ENCODE measurements at places on chromosomes 16 and 17.

GRCh38 chr17:46117850-46118696 is 75.2 kb downstream of the KANSL1 start:
- no peak for DNase-seq

DNA sequence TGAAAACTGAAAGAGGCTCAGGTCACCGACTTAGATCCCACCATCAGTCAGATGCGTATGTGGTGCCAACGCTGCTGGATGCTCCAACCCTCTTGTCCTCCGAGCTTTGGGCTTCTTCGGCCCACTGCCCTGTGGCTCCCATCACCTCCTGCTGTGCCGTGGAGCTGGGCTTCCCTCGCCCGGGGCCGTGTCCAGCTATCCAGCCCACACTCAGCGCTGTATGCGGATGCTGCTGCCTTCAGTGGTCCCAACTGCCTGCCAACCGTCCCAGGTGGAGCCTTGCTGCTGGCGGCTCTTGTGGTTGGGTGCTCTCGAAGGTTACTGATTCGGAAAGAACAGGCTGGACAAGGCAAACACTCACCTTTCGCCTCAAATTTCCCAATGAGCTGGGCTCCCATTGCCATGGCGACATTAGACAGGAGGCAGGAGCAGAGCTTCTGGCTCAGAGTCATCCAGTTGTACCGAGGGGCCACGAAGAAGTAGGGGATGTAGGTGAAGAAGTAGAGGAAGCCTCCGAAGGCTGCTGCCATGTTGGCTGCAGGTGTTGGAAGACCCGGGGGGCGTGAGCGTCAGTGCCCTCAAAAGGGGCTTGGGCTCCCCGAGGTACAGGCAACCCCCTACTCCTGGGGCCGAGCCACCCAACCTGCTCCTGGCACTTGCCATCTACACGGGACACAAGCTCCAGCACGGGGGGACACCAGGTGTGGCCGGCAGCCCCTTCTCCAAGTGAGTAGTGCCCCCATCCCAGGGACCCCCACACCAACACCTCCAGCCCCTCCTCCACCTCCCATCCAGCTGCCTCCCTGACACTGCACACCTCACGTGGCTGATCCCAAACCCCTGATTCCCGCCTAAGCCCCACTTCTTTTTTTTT is 32.2 kb downstream of the ABCA3 start:
- DNase-seq: no peak

DNA sequence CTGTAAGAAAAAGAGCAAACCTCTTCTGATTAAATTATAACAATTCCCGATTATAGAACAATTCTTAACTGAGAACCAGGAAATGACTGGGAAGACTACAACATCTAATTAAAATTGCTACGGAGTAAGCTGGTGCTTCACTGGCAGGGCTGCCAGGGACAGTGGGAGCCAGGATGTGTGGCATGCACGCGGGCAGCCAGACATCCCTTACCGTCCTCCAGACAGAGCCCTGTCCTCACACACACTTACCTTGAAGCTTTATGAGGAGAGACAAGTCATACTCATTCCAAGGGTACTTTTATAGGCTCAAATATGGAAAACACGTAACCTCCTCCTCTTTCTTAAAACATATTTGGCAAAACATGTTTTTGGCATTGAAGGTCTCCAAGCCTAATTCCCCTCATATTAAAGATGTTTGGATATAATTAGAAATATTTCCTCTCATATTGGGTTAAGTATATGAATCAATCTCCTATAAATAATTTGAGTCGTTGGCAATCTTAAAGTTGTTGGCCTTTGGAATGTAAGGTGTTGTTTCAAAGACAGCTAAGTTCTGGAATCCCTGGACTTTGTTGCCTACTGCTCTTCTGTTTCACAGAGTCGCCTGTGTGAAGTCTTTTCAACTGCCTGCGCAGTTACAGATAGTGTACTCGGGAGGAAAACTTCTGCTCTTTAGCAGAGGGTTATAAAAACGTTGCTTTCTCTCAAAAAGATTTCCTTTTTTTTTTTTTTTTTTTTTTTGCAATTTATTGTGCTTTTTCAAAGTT is at the start of gene MYH1:
TSS of gene MYH1 (minus strand) at position 272 of the 767 bp plus-strand sequence. CDS start 1,900 bp downstream, outside the sequence.
- DNase-seq: no peak

DNA sequence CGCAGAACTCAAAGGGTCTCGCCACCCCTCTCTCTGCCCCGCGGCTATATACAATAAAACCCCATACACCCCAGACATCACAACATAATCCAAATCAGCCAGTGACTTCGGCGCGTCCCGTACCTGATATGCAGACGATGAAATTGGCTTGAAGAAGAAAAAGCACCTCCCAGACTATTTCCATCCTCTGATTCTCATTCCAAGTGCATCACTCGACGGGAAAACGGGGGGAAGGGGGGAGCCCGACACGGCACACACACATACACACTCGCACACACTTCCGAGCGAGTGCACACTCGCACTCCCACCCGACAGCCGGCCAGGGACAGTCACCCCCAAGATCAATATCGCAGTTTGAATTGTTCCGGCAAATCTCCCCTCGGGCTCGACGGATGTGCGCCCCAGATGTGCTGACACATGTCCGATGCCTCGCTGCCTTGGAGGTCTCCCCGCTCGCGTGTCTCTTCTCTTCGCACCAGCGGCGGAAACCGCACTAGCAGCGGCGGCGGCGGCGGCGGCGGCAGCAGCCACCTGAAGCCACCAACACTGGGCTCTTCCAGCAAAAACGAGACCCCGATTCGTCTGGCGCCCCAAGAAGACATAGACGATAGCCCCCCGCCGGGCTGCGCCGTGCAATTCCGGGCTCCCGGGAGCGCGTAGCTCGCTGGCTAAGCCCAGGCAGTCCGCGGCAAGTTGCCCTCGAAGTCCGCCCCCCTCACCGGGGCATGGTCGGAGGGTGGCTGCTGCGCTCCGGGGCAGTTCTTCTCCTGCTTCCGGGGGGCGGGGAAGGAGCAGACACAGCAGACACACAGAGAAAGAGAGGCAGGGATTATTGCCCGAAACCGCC is 688 bp downstream of the CA10 start:
- DNase-seq: no peak

- no peak for DNase-seq
Measured at GRCh38 chr16:1723450-1724147, 17.6 kb downstream of the MAPK8IP3 start.

DNA sequence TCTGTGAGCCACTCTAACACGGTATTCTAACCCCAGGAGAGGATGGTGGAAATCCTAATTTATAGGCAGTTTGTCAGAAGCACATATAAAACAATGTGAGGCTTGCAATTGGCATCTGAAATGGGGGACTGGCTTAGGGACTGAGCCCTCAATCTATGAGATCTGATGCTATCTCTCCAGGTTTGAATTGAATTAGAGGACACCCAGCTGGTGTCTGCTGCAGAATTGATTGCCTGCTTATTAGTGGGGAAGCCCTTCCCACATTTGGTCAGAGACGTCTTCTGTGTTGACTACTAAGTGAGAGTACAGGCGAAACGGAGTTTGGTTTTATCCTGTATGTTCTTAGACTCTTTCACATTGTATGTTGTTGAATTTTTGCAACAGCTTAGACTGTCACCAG is 13.6 kb upstream of the TMIGD1 start:
- no peak for DNase-seq

GRCh38 chr17:64259426-64259825 is 3.6 kb downstream of the TEX2 start:
- DNase-seq: no peak

DNA sequence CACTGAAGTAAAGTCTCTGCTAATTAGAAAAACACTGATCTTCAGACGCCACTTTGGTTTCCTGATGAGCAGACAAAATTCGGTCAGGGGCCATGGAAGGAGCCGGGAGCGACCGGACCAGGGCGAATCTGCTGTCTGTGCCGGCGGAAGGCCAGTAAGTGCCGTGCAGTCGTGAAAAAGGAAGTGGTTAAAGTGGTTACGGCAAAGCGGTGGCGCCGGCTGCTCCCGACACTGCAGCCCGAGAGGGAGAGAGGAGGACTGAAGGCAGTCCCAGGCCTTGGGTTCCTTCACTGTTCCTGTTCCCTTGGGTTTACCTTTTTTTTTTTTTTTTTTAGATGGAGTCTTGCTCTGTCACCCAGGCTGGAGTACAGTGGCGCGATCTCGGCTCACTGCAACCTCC is 17.3 kb upstream of the HEXD start:
- DNase-seq: no peak

DNA sequence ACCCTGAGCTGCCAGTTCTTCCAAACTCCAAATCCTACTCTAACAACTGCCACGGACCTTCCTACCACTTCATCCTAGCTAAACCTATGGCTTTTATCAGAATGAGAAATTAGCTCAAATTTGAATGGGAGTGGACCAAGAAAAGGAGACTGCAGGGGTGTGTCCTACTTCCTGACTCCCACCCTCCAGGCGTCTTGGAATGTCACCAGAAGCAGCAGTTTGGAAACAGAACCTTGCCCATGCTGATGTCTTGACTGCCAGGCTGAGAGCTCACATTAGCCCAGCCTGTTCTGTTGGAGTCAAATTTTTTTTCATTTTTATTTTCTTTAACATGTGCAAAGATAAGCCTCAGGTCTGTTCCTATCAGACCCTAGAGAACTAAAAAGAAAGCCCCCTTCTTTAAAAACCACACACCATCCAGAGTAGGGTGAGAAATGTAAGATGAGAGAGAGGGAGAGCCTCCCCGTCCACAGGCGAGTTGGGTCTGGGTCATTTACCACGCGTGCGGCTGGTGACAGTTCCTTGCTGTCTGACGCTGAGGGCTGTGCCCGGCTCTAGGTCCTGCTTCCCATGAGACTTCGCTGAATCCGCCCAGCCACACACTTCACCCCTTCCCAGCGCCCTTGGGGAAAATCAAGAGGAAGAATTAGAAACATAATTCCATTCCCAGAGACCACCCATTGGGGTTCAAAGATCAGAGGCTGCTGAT is 54.3 kb downstream of the WNT3 start:
- no peak for DNase-seq

DNA sequence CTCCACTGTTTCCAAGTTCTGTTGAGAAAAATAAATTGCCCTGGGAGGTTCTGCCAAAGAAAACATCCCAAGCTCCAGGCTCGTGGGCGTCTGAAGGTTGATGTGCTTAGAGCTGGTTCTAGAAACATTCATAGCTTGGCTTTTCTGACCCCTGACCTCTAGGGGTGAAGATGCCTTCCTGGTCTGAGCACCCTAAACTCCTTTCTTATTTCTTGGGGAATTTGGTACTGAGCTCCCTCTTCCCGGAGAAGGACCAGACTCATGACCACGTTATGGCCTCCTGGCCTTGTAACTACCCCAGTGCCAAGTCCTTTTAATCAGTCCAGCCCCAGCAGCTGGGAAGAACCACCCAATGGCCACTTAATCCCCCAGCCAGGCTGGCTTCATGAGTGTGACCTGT is 66.4 kb downstream of the MYH11 start:
- no peak for DNase-seq

GRCh38 chr17:34241062-34241461 is 14.0 kb upstream of the CCL2 start:
- no peak for DNase-seq

GRCh38 chr17:68682903-68683302 is 81.7 kb upstream of the FAM20A start:
- no peak for DNase-seq

- no peak for DNase-seq
Measured at GRCh38 chr17:11499881-11500280, 98.4 kb upstream of the DNAH9 start.

GRCh38 chr17:6070430-6070912 is 292 bp downstream of the WSCD1 start:
- DNase-seq: no peak

DNA sequence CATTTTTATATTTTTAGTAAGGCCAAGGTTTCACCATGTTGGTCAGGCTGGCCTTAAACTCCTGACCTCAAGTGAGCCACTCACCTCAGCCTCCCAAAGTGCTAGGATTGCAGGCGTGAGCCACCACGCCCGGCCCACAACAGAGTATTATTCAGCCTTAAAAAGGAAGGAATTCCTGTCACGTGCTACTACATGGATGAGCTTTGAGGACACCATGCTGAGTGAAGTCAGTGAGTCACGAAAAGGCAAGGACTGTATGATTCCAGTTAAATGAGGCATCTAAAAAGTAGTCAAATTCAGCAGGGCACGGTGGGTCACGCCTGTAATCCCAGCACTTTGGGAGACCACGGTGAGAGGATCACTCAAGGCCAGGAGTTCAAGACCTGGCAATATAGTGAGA is 9.7 kb downstream of the CSF3 start:
- no peak for DNase-seq

DNA sequence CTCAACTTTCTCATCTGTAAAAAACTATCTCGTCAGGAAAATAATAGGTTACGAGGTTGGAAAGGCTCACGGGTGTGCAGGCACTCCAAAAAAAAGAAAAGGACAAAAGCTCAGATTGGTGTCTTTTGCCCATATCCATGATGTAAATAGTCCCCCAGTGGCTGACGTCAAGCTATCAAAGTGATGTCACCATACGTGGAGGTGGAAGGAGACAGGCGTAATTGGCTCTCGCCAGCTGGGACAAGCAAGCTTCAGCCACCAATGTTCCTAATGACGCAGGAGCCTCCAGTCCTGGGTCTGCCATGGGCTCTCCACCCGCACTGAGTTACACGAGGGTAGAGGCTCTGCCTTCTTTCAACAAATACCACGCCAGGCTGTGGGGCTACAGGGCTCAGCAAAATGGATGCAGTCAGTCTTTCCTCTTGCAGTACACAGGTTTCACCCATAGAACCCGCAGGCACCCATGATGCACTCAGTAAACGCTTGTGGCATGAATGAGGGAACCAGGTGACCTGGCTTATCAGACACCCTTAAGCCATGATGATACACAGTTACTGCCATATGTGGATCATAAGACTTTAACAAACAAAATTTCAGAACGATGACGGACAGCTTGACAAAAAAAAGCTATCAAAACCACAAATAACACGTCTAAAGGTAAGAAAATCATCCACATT is 50.5 kb downstream of the COTL1 start:
- DNase-seq: no peak

- DNase-seq: no peak
Measured at GRCh38 chr17:46100590-46100989, 92.6 kb downstream of the KANSL1 start.

GRCh38 chr16:27333104-27333503 is 19.3 kb downstream of the IL4R start:
- DNase-seq: no peak

- DNase-seq: no peak
Measured at GRCh38 chr17:17109256-17109655, 67.0 kb downstream of the MPRIP start.

GRCh38 chr16:15972046-15972868 is 22.8 kb downstream of the ABCC1 start:
- DNase-seq: no peak

- no peak for DNase-seq
Measured at GRCh38 chr16:12162151-12162985, 185.8 kb downstream of the SNX29 start.

DNA sequence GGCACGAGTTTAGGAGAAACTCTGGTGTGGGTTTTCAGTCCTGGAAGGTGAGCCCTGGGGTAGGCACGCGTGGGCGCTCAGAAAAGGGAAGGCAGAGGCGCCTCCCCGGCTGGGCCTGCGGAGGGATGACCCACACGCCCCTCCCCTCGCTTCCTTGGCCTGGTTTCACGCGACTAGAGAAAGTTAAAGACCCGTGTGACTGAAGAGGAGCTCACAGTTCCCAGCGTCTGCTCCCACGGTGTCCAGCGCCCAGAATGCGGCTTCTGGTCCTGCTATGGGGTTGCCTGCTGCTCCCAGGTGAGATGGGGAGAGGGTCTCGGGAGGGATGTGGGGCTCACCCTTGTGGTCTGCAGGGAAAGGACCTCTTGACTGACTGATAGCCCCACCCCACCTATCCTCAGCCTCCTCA is at the start of gene CD300LG:
TSS of gene CD300LG (plus strand) at position 214 of the 409 bp plus-strand sequence. CDS start at position 255, 41 bp downstream.
- DNase-seq: no peak
